ENCODE measurements at places on chromosomes 2 and 18.

DNA sequence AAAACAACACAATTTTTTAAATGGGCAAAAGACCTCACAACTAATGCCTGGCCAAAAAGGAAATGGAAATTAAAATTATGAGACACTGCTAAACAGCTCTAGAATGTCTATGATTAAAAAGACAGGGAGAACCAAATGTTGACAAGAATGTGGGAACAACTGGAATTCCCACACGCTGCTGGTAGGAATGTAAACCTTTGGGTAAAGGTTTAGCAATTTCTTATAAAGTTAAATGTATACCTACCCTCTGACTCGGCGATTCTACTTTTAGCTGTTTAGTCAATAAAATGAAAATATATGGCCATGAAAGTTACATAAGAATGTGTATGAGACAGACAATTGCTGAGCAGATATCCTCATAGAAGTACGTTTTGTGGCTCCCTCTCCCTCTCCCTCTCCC lies 60.9 kb downstream of the ATF2 start:
- no peak for DNase-seq

GRCh38 chr2:156818944-156819343 lies 382.8 kb downstream of the GPD2 start:
- DNase-seq, result no peak

- no peak for DNase-seq
Observed at GRCh38 chr2:173075056-173075780, 428 bp upstream of the MAP3K20 start.

DNA sequence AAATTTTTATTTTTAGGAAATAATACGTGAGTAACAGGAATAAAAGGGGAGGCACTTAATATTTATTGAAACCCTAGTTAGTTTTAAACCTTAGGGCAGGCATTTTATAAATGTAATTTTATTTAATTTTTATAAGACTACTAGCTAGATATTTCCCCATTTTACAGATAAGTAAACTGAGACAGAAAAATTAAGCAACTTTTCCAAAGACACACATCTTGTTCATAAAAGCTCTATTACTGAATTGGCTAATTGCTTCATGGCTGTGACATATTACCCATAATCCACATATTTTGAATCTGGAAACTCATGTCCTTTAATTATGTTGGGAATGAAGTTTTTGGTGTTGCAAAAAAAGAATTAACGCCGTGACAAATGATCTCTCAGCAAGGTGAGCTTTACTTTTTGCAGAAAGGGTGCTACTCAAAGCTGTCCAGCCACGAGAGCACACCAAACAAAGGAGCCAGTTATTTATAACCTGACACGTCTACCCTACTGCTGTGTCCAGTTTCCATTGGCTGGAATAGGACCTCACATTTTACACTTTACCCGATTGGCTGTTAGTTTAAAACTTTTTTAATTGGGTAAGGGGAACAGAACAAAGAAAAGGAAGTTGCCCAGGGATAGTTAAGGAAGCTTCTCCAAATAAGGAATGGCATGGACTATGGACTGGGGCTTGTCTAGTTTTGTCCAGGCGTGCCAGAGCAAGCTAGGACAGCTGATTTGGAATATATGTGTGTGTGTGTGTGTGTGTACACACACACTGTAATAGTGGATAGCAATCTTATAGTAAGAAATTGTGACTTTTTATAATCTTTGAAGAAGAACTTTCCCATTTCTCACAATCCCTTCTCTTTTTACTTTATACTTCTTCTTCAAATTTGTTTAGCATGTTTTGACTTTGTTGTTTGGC lies 54.2 kb downstream of the COMMD1 start:
- no peak for DNase-seq

- peak; percentile 51 for DNase-seq
Observed at GRCh38 chr2:41896186-41896846, 151.5 kb upstream of the PKDCC start.

DNA sequence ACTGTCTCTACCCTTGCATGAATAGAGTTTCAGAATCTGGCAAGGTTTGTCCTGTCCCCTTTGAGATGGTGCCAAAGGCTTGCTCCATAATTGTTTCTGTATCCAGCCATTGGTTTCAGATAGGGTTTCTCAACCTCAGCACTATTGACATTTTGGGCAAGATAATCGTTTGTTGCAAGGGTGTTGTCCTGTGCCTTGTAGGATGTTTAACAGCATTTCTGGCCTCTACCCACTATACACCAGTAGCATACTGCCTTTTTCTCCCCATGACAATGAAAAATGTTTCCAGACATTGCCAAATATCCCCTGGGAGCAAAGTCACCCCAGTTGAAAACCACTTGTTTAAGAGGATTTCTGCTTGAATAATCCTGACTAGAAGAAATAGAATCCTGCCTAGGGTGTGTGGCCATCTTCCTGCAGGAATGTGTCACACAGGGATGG lies 126.8 kb downstream of the CDC42EP3 start:
- DNase-seq, result no peak

DNA sequence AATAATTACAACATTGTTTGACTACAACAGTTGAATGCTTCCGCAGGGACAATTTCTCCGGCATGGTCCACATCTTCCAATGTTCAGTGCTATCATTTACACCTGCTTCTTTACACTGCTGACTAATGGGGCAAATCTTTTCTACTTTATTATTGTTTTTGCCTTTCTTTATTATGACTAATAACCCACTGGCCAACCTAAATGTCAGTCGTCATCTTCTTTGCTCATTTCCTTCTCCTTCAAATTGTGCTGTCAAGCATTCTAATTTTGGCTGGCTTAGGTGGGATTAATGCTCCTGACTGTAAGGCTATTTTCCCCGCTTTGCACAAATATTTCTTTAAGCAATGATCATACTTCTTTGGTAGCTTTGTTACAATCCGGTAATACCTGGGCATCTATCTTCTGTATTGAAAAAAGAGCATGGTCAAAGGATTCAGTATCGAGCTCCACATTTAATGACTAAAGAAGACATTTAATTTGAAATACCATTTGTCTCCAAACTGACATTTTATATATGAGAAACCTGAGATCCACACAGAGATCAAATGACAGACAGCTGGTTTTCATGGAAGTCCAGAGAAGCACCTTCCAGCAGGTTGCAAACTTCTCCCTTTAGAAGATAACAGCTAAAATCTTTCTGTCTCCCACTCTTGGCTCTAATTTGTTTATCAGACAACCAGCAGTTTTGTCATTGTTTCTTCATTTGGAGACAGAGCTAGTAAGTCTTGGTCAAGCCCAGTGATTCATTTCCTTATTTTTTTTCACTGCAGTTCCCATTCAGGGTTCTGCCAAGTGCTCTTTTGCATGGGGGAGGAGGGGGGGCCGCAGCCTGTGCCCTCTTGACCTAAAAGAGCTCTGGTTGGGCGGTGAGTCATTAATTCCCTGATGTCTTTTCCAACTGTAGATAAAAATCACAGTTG lies 132.9 kb downstream of the SOCS6 start:
- DNase-seq, result peak; percentile 10

DNA sequence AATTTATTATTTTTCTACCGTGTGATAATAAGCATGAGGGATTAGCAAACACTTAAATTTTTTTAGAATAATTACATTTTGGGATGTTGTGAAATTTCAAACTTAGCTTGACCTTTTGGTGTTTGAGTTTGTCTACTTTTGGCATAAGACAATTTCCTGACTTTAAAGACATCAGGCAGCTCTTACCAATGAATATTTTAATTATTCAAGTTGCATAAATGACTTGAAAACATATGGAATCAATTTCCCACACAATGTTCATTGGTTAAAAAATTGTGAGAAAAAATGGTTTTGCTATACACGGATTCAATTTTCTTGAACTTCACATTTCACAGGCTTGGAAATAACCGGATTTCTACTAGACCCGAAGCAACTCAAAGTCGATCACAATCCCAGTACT lies 243.4 kb downstream of the IKZF2 start:
- DNase-seq, result no peak

DNA sequence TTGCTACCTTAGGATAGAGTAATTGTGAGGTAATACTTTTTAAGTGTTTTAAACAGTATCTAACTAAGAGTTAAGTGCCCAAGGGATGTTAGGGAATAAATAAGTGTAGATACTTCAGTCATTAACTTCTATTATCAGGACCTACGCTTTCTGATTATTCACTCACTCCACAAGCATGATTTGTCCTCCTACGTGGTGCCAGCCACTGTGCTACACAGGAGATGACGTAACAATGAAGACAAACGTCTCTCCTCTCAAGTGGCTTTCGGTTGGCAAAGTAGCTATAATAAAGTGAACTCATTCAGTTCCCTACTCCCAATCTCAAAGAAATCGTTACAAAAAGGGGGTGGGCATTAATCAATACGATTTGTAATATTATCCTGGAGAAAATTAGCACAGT lies 100.9 kb upstream of the SETBP1 start:
- DNase-seq, result no peak

- no peak for DNase-seq
Observed at GRCh38 chr2:230209422-230210051, 10.2 kb downstream of the SP110 start.

- no peak for DNase-seq
Observed at GRCh38 chr2:74008761-74009395, 24.2 kb downstream of the TET3 start.

- DNase-seq, result no peak
Observed at GRCh38 chr2:167509586-167509985, 621.3 kb downstream of the XIRP2 start.

DNA sequence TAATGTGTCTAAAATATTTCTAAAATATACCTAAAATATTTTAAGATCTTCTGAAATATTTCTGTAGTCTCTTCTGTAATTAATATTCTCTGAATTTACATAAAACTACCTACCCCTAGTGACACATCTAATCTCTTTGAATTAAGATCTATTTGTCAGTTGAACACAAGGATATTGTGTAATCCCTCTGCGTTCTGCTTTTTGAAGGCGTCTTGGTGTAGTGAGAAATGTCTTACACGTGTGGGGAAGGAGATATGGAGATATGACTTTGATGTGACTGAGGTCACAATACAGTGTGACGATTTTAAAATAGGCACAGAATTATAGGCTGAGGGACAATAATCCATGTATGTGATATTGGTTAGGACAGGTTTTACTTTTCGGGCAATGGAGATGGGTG lies 79.8 kb downstream of the DOK6 start:
- DNase-seq, result no peak

- no peak for DNase-seq
Observed at GRCh38 chr2:145652571-145653545, 1132.9 kb upstream of the ZEB2 start.

DNA sequence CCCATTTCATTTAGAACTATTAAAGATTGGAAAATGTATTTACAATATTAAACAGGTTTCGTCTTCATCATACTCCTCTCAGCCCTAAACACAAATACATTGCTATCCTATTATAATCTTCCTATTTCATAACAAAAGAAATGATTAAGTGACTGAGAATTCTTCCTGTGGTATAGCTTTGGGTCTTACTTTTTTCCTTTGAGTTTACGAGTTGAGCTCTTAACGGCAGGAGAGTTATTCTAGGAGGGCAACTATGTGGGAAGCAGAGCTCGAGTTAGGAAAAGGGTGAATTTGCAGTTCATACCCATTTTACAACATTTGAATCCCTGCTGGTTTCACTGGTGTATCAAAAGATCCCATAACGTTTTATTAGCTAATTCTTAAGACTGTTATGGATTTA lies 105.0 kb downstream of the FIGN start:
- DNase-seq, result no peak

DNA sequence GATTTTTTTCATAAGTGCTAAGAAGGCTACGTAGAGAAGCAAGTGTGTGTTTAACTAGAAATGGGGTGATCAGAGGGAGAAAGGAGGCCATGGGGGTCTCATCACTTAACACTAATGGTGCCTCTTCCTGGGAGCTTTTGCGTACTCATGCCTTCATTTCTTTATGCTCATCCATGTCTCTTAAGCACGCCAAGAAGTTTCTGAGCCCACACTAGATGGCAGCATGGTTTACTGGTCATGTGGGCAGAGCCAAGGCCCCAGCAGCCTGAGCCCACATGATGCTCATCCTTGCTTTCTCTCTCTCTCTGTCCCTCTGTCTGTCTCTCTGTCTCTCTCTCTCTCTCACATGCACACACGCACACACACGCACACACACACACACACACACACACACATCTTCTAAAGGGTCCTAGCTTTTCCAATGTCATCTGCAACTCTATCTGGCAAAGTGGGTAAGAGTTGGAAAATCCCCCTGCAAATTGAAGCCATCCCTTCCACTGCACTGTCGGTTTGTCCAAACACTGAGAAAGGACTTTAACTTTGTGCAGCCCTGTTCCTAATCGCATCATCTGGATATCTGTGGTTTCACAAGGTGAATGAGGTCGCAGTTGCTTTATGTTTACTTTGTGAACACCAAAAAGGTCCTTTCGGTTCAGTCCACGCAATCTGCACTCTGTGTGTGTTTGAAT lies 137.1 kb upstream of the CCDC68 start:
- DNase-seq, result no peak

DNA sequence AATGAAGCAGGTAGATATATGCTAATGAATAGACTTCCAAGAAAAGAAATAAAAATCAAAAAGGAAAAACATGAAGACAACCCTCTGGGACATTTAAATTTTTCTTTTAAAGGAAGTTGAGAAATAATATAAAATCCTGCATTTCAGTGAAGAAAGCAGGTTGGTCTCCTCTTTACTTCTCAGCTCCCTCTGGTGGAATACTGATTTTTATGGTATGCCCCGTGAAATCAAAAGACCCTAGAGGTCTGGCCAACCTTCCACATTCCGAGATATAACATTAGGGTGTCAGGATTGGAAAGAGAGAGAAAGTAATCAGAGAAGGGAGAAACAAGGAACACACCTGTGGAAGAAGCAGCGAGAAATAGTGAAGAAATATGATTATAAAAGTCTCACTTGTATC lies 72.7 kb downstream of the DNER start:
- DNase-seq, result no peak

DNA sequence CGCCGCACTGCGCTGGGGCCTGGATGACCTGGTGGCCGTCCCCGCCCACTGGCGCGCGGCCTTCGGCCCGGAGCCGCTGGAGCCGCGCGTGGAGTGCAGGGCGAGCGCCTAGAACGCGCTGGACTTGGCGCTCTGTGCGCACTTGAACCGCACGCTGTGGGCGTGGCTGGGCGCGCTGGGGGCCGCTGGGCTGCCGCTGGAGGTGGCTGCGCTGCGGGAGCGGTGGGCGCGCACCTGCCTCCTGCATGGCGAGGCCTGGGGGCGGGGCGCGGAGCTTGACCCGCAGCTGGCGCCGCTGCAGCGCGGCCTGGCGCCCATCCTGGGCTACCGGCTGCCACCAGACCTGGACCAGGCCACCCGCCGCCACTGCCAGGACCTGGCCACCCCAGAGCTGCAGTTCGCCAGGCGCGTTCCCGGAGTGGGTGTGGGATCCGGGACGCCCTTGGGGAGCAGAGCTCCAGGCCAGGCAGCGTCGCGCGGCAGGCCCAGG lies 9.9 kb downstream of the AQP12B start:
- DNase-seq, result no peak

- DNase-seq, result no peak
Observed at GRCh38 chr18:13543144-13543543, 183.2 kb downstream of the FAM210A start.

- no peak for DNase-seq
Observed at GRCh38 chr2:113225263-113226259, 51.8 kb downstream of the PSD4 start.

GRCh38 chr2:202778217-202778616 lies 93.3 kb downstream of the ICA1L start:
- no peak for DNase-seq

- DNase-seq, result no peak
Observed at GRCh38 chr2:237424544-237424943, 10.6 kb upstream of the COL6A3 start.

Measured in CD4-positive, alpha-beta T cell treated with Interleukin-1 beta for 1 hour (primary cell).